Activated naive CD4-positive, alpha-beta T cell (primary cell): ENCODE measurements at places on chromosomes 11 and 22.
A peak's percentile ranks its signal among the peaks of the same experiment; 100 is the strongest.

- no peak for DNase-seq
Observed at GRCh38 chr11:69355346-69355940, 61.5 kb downstream of the MYEOV start.

DNA sequence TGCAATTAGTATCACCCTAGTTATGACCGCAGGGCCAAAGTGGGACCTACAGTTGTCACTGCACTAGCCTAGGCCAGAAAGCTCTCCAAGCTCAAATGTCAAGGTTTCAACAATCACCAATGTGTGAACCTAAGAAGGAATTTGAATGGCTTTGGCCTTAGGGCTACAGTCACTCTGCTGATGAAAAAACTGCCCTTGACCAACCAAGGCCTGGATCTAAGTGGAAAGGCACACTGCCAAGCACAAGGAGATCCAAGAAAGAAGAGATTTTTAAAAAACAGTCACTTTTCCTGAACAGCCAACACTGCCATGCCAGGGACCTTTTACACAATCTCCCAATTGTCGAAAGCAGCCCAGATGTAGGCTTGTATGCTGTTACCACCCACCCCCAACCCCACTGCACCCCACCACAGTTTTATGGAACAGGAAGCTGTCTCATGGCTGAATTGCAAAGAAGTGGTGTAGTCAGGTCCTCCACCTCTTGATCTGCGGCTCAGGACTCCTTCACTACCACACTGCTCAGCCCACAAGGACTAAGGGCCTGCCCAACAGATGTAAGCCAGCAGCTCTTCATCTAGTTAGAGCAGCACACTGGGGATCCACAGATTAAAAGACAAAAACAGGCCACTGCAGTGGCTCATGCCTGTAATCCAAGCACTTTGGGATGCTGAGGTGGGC, 32.9 kb downstream of the SMCO4 start:
- DNase-seq = no peak

DNA sequence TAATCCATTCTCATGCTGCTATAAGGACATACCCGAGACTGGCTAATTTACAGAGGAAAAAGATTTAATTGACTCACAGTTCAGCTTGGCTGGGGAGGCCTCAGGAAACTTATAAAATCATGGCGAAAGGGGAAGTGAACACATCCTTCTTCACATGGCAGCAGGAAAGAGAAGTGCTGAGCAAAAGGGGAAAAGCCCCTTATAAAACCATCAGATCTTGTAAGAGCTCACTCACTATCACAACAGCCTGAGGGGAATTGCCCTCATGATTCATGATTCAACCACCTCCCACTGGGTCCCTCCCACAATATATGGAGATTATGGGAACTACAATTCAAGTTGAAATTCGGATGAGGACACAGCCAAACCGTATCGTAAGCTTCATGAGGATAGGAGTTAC, 3.8 kb upstream of the CYB5R2 start:
- no peak for DNase-seq

- no peak for DNase-seq
Observed at GRCh38 chr11:380095-380480, 10.8 kb downstream of the B4GALNT4 start.

- no peak for DNase-seq
Observed at GRCh38 chr11:111193924-111194490, 51.5 kb upstream of the POU2AF2 start.

DNA sequence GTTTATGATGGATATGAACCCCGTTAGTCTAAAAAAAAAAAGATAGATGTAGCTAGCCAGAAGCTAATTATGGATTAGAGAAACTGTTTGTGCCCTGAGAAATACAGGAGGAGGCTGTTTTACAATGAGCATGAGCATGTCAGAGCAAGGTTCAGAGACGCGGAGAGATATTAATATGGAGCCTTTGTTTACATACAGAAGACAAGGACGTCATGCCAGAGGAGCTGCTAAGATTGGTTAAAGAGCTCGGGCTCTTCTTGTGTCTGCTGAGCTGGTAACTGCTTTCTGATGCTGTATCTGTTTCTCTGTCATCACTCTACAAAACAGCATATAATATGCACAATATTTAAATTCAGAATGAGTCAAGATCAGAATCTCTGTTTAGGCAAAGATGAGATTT, 24.9 kb upstream of the CCDC89 start:
- DNase-seq = no peak

GRCh38 chr11:71548716-71549151, 514 bp downstream of the KRTAP5-9 start:
- no peak for DNase-seq

DNA sequence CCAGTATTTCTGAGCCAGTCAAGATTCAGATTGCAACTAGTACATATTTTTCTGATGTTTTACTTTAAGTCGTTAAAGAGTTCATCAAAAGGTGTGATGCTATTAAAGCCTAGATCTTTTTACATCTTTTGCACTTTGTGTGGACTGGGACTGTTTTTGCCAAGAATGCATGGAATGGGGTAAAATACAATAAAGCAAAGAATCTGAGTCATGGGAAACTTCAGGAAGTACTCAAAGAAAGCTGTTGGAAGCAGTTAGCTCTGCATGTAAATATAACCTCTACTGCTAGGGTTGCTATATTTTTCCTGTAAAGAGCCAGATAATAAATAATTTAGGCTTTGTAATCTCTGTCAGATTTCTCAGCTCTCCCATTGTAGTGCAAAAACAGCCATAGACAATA, 20.9 kb downstream of the ATXN10 start:
- no peak for DNase-seq

GRCh38 chr11:35836205-35836604, 107.7 kb upstream of the LDLRAD3 start:
- no peak for DNase-seq

GRCh38 chr11:131746201-131746600, 375.8 kb downstream of the NTM start:
- no peak for DNase-seq

GRCh38 chr11:47136327-47136726, 40.4 kb downstream of the ARFGAP2 start:
- DNase-seq = no peak

DNA sequence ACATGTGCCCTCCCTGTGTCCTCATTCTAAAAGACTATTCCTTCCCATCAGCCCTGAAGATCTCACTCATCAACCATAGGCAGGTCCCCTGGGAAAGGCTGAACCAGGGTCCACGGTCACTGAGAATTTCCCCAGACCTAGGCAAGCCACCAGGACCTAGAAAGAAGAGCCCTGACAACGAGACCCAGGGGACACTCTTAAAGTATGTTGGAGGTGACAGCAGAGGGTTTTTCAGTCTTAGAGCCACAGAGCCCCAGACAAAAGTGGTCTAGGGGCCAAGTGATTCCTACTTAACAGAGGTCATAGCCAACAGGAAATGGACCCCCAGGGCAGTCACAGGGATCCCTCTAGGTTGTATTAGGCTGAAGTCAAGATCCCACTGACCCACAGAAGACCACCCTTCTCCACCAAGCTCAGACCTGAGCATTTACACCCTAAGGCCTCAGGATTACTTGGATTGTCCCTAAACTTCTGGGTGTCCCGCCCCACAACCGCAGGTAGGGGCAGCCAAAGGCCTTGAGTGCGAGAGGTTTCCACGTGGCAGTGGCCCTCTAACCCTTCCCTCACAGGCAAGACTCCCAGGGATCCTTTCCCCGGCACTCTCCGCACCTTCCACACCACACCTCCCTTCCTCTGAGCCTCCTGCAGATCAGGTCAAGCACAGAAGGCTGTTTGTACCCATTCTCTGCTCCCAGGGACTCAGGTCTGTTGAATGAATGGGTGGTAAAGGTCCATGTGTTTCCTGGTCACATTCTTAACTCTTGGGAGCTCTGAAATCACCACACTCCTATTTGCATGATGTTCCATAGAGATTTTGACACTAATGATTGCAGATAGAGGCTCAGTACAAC, 12.3 kb downstream of the POU2AF1 start:
- DNase-seq = no peak

DNA sequence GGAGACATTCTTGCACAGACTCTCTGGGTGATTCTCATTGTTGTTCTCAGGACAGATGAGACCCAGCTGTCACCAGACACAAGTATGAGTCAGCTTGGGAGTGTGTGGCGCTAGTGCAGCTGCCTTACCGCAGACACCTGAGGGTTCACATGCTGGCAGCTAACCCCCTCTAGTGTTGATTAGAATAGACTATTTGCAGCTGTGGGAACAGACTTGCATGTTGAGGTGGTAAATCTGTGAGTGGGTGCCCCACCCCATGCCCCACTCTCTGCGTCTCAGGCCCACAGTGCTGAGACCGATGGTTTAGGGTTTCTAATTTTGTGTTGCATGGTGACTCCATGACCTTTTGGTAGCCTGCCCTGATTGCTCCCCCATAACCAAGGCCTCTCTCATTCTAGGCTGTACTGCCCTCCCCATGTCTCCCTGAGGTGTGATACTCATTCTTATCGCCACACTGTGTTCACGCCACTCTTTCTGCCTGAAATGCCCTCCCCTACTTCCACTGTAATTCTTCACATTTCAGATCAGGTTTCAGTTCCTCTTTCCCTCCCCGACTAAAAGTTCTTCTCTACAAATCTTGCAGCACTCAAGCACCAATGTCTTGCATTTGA, 73.7 kb upstream of the KIRREL3 start:
- no peak for DNase-seq

GRCh38 chr22:16699326-16699725, 106.7 kb upstream of the CCT8L2 start:
- DNase-seq = no peak

GRCh38 chr22:22884888-22885840, 2.5 kb upstream of the IGLL5 start:
- DNase-seq = no peak

- DNase-seq = no peak
Observed at GRCh38 chr11:131511794-131512193, 141.4 kb downstream of the NTM start.

GRCh38 chr22:41974691-41975290, 5.5 kb downstream of the SEPTIN3 start:
- DNase-seq = no peak

- DNase-seq = no peak
Observed at GRCh38 chr11:119340335-119341221, at the start of gene C1QTNF5. C1QTNF5 (minus strand) TSS chr11:119340883; CDS start chr11:119340397, 486 bp downstream.

- no peak for DNase-seq
Observed at GRCh38 chr11:62707277-62707861, at the start of the genes BSCL2 and GNG3. BSCL2 (minus strand) TSS chr11:62707424; CDS start chr11:62707195, 229 bp downstream. GNG3 (plus strand) TSS chr11:62707676; CDS start chr11:62708296, 620 bp downstream.

- no peak for DNase-seq
Observed at GRCh38 chr11:117823946-117824420, 561 bp downstream of the FXYD2 start.

DNA sequence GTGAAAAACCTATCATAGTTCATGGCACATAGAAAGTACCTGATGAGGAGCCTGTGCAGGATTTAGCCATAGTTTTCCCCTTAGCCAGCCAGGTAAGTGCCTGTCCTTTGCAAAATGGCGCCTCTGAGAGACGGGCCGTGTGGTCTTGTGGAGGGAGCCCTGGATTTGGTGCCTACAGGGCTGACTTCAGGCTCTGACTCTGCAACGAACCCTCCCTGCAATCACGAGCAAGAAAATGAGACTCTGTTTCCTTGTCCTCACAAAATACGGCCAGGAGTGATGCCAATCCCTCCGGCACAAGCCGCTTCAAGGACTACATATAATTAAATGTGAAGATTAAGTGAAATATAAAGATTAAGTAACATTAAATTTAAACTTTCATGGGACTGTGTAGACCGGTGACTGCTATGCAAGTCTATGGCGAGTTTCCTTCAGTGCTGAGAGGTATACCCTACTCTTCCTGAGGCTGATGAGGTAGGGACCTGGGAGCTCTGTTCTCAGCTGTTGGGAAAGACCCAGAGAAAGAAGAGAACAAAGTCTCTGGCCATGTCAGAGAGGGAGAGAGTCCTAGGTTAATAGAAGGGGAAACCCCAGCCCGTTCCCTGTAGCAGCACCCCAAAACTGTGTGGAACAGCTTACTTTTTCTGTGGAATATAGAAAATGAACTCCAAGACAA, 6.1 kb upstream of the CXCR5 start:
- DNase-seq = no peak

- DNase-seq = no peak
Observed at GRCh38 chr22:36285545-36285944, 32.6 kb downstream of the APOL1 start.

GRCh38 chr11:86704710-86705109, 32.3 kb upstream of the ME3 start:
- no peak for DNase-seq

GRCh38 chr11:122900587-122901202, 18.1 kb downstream of the JHY start:
- no peak for DNase-seq

DNA sequence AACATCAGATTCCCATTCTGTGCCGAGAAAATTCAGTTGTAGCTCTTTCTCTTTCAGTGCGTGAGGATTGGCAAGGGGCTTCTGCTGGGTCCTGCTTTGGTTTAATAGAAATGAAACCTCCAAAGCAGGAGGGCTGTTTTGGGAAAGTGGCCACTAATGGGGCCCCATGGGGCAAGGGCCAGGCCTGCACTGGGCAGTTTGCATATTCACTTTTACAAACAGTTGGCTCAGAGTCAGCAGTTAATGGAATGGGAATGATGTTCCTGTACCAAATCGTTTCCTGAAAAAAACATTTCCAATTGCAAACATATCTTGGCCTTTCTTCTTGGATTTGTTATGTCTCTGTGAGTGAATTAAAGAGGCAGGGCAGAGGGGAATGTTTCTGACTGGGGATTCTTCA, 92.1 kb downstream of the PARVA start:
- no peak for DNase-seq

GRCh38 chr11:47028195-47029093, 91.9 kb downstream of the CSTPP1 start:
- DNase-seq = no peak

- no peak for DNase-seq
Observed at GRCh38 chr22:36386900-36387708, 663 bp downstream of the MYH9 start.

DNA sequence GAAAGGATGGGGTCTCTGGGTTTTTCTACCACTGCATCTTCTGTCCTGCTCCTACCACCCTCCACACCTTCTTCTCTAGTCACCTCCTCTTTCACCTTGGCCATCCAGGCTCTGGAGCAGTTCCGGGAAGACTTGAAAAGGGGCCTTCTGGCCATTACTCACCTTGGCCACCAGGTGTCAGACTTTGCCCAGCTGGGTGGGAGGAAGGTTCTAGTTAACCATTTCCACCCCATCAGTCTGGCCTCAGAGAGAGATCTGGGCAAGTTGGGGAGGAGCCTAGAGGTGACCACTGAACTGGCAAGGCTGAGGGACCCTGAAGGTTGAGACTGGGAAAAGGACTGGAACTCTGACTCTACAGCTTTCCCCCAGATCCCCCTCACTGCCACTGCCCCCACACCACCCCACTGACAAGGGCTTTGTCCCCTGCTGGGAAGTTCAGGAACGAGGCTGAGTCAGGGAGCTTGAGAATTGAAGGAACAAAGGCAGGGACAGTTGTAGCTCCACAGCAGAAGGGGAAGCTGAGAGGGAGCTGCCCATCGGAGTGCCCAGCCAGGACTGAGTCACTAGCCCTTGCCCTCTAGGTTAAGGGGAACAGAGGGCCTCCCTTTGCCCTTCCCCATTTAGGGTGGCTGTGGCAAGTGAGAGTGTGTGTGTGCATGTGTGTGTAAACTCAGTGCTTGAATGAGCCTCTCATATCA, 3.7 kb upstream of the POLD4 start:
- DNase-seq = peak; percentile 44

GRCh38 chr11:84437071-84437980, 1151.2 kb upstream of the CCDC90B start:
- no peak for DNase-seq

GRCh38 chr11:15909937-15910598, 446.3 kb downstream of the SOX6 start:
- no peak for DNase-seq

- no peak for DNase-seq
Observed at GRCh38 chr11:35141571-35141971, 2.6 kb downstream of the CD44 start.
